ENCODE measurements at places on chromosomes 6 and 20.

GRCh38 chr20:63567136-63567385 is 7.0 kb downstream of the HELZ2 start:
- no peak for DNase-seq

GRCh38 chr6:129369737-129370136 is 340.2 kb downstream of the ARHGAP18 start:
- no peak for DNase-seq

GRCh38 chr6:110137924-110138887 is 41.3 kb downstream of the WASF1 start:
- no peak for DNase-seq

- no peak for DNase-seq
Measured at GRCh38 chr20:39789411-39789810, 827.3 kb downstream of the DHX35 start.

DNA sequence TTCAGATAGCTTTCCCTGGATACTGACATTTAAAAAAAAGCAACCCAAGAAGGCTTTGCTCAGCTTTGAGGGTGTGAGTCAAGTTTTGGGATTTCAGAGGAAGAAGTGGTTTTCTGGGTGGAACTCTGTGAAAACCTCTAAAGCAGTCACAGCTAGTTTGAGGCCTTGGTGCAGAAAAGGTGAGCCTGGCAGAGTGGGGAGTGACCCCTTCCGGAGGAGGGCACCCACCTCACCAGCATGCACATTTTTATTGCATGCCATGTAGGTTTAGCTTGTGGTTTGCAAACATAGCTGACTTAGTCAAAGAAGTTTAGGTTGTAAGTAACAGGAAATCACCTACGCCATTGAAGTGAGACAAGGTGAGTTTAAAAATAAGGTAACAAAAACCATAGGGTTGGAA is 146.8 kb upstream of the PMEPA1 start:
- DNase-seq = no peak

GRCh38 chr20:60528141-60528540 is 569.9 kb downstream of the CDH26 start:
- no peak for DNase-seq

- no peak for DNase-seq
Measured at GRCh38 chr20:399182-399707, 8.9 kb upstream of the RBCK1 start.

- no peak for DNase-seq
Measured at GRCh38 chr20:61611401-61612180, 359.5 kb downstream of the CDH4 start.

DNA sequence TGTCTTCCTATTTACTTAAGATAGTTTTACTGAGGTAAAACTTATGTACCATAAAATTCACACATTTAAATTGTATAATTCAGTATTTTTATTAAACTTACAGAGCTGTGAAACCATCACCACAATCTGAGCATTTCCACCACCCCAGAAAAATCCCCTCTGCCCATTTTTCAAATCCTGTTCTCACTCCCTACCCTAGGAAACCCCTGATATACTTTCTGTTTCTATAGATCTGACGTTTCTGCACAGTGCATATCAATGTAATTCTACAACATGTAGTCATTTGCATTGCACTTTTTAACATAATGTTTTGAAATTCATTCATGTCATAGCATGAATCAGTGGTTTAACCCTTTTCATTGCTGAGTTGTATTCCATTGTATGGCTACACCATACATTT is 96.7 kb upstream of the OPRM1 start:
- no peak for DNase-seq

DNA sequence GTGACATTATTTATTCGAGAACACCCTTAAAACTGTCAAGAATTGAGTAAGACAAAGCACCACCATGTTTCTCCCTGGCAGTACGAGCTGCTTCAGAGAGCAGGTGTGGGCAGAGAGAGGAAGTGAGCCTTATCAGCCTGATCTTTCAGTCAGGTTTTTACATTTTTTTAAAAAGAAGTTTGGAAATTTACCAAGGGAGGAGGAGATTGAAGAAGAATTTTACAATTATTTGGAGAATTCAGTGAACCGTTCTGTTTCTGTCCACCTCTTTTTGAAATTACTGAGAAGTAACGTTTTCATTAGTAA is 75.5 kb downstream of the ZDHHC14 start:
- DNase-seq = no peak

DNA sequence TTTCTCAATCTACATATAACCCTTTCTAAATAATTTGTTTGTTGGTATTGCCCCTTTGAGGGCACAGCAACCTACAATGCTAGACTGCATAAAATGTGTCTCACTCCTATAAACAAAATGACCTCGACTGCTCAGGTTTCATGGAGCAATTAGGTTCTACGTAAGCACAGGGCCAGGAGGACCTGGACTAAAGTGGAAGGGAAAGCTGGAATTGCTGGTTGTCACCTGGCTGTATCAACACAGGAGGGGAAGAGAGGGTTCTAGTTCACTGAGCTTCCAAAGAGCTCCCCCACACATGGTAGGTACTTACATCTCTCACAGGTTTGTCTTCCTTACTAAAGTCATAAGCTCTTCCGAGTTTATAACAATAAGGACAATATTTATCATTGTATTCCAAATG is 51.0 kb downstream of the NCOA6 start:
- no peak for DNase-seq

DNA sequence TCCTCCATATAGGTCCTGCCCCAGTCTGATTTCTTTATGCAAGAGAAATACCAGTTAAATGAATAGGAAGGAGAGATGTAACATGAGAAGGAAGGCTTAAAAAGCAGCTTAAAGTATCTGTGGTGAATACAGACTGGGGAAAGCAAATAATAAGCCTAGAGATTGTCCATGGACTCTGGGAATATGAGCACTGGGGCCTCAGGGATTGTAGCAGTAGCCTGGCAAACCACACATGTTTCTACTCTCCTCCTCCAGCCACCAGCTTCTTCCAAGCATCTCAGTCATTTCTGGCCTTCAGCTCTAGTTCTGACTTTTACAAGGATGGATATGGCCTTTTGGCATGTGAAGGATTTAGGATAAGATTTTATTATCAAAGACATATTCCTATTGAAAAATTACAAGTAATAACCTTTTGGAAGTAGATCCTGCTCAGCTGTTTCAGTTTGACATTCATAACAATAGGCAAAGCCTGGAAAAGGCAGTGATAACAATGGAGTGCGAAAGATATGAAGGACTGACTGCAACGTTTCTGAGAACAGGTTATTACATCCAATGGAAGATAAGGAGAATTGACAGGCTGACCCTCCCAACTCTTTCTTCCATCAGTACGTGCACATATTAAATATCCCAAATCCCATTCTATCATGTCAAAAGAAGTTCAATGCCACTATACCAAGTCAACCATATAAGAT is 41.6 kb downstream of the CYP39A1 start:
- DNase-seq = no peak

DNA sequence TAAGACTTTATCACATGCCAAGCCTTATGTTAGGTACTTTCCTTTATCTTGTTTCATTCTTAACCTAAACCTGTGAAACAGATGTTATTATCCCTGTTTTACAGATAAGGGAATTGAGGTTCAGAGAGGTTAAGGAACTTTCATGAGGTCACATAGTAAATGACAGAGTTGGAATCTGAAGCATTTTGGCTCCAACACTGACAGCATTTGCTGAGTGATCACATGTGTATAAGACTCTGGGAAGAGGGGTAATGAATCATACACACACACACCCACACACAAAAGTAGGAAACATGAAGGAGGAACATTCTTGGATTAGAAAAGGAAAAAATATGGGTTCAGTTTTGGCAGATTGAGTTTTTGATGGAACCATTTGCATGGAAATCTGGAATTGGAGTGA is 212.5 kb downstream of the GJA1 start:
- no peak for DNase-seq

GRCh38 chr20:15675813-15676484 is 897.3 kb downstream of the KIF16B start:
- DNase-seq = no peak

- no peak for DNase-seq
Measured at GRCh38 chr6:25192590-25193459, 86.3 kb upstream of the CARMIL1 start.

DNA sequence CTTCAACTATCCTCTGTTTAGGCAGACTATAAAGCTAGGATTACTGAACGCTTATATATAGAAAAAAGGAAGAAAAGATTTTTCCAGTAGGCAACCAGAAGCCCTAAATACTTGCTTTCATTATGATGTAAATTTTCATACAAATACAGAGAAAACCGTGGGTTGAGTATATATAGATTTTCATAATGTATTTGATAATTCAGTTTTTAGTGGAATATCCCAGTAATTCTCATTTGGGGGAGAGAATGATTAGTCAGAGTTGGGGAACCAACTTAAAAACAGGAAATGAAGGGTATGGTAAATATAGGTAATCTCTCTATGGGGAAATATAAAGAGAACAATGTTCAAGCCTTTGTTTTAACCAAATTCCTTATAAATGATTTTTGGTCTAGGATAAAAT is 154.0 kb upstream of the CITED2 start:
- DNase-seq = no peak

GRCh38 chr6:155678361-155678760 is 222.7 kb upstream of the NOX3 start:
- no peak for DNase-seq

- DNase-seq = no peak
Measured at GRCh38 chr6:22468256-22468965, 101.0 kb upstream of the HDGFL1 start.

- DNase-seq = no peak
Measured at GRCh38 chr6:140670021-140670420, 1295.6 kb upstream of the CITED2 start.

DNA sequence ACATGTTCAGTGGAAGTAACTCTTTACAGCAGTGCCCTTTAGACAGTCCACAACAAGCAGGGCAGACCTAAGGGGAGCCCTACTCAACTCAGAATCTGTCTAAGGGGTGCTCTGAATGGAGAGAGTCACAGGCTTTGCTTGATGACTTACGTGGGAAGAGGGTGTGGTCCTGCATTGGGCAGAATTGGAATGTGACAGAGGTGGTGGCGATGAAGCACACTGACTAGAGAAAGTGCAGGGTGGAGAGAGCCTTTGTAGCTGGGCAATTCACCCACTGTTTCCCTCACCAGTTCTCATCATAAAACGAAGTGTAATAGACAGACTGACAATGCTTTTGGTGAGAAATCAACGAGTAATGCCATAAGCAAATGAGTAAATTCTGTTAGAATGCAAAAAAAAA is 11.2 kb downstream of the TP53INP2 start:
- DNase-seq = no peak

- no peak for DNase-seq
Measured at GRCh38 chr6:157151029-157151428, 172.3 kb downstream of the TMEM242 start.

- no peak for DNase-seq
Measured at GRCh38 chr6:84462698-84463097, 235.3 kb upstream of the CEP162 start.

DNA sequence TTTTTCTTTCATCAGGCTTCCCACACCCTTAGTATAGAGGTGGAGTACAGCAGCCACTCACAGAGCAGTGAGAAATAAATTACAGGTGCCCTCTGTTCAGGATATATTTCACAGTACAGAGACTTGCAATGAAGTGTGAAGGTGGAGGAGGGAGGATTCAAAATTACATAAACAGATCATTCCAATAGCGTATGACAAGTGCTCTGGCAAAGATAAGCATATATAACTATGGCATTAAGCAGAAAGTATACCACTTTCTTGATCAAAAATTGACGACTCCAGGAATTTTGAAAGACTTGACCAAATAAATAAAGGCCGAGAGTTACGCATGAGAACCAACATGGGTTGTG is 108.7 kb downstream of the GPX5 start:
- no peak for DNase-seq

- DNase-seq = no peak
Measured at GRCh38 chr20:48457193-48458002, 370.4 kb downstream of the PREX1 start.

DNA sequence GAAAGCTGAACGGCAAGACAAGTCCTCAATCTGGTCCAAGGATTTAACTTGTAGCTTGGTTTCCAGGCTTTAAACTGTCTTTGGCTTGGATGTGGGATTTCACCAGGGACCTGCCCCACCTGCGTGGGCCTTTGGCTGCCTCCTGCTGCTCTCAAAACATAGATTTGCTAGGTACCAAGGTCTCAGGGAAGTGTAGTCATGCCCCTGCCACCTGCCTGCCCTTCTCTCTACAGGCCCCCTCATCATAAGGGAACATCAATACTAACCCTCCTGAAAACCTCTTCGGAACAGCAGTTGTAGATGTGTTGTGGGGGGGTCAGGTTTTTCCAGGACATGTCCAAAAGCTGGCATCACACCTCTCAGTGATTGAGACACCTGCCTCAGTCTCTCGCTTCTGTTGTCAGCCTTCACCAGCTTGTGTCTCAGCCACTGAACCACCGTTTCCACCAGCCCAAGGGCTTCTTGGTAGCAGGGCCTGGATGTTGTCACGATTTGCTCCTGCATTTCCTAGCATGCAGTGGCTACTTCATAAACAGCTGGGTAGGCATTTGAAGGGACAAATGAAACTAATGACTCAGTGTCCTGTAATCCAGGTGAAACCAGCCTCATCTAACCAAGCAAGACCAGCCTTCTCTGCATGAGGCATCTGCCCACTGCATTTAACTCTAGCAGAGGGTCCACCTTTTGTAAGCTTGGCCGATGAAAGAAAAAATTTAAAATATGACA is 141.6 kb upstream of the THBS2 start:
- DNase-seq = no peak

DNA sequence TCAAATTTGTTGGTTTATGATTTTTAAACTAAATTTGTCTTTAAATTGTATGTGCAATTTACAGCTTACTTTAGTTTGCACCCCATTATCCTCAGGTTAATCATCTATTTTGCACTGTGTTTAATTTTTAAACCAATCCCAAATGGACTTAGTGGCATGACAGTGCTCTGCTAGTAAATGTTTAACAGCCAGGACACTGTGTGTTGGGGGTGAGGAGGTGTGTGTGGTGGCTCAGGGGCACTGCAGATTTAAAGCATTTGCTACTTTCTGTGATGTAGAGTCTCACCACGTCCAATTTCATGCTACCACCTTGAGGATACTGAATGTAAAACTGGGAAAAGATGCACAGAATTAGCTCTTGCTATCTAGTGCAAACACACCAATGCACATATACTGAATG is 225.7 kb downstream of the HAO1 start:
- no peak for DNase-seq

DNA sequence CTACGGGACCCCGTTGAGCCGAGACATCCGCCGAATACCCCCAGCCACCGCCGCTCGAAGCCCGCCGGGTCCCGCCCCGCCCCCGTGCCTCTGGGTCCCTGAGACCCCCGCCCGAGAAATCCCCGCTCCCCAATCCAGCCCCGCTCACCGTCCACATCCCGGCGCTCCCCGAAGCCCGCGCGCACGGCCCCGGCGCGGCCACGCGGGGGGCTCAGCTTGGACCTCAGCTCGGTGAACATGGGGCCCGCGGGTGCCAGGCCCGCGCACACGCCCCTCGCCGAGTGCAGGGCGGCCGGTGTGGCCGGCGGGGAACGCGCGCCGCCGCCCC is 249 bp downstream of the SAMD10 start:
- no peak for DNase-seq

- DNase-seq = no peak
Measured at GRCh38 chr6:30740540-30740870, 2.0 kb downstream of the FLOT1 start.

All from natural killer cell treated with Interleukin-12 subunit alpha and Interleukin-12 subunit beta and Interleukin-15 and Interleukin-18, amount 100 ng/mL, for 72 hours (primary cell).